NCI-H510A treated with DMSO at 0.1 percent for 48 hours (cell line): ENCODE measurements at places on chromosomes 2 and 18.

DNA sequence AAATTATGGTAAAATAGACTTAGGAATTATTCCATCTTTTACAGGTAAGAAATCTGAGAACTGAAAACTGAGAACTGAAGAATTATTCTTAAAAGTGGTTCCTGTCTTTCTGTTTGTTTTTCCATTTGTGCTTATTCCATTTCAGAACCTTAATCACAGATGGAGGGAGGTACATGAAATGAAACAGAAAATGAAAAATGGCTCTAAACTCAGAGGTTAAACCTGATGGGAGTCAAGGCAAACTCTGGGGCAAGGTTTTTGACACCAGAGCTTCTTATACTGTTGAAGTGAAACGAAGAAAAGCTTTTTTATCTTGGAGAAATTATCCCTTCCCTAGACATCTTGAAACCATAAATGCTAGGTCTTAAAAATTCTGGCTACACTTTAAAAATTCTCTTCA, 182.1 kb downstream of the ZNF804A start:
- DNase-seq: no peak

DNA sequence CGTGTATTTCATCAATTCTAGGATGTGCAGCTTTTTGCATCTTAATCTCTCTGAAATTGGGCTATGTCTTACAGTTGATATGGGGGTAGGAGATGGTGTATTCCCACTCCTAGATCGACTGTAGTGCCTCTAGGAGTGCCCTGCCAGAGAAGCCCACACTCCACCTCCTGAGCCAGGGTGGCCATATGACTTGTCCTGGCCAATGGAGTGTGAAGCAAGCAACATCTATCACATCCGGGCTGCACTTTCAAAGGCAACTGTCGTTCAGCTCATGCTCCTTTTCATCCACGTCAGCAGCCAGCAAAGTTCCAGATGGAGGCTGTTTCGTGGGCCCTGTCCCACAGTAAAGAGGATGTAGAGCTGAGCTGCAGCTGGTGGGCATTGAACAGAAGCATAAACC, 149.4 kb upstream of the SLC1A4 start:
- no peak for DNase-seq

- no peak for DNase-seq
Observed at GRCh38 chr2:230636684-230637271, 75.9 kb upstream of the CAB39 start.

DNA sequence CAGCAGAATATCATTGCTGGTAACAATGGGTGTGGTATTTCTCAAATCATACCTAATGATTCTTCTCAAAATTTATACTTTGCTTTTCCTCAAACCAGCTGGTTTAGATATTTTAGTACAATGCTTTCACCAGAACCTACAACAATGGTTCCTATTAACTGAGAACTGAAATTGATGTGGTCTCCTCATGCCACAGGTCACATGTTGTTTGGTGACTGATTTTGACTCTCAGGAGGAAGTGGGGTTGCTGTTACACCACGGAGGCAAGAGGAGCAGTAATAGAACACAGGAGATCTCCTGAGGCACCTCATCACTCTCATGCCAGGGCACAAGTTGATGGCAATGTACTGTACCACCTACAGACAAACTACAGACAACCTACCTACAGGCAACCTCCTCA, 3.0 kb upstream of the CEP68 start:
- no peak for DNase-seq

GRCh38 chr18:57942493-57942892, 101.5 kb upstream of the NEDD4L start:
- no peak for DNase-seq

DNA sequence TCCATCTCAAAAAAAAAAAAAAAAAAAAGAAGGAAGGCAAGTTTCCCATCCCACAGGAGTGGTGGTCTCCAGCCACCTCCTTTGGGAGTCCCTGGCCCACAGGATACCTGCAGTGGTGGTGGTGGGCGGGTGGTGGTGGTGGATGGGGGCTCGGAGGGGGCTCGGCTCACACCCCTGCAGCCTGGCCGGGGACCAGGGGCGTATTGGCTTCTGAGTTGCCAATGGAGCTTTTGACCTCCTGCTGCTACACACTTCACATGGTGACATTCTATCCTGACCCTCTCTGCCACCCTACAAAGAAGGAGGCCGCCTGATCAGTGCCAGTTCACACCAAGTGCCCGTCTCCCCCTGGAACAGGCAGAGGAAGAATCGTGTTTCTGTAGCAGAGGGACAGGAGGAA, 119.6 kb downstream of the NFATC1 start:
- DNase-seq: no peak

GRCh38 chr2:74739733-74740241, 85.7 kb downstream of the SEMA4F start:
- no peak for DNase-seq

DNA sequence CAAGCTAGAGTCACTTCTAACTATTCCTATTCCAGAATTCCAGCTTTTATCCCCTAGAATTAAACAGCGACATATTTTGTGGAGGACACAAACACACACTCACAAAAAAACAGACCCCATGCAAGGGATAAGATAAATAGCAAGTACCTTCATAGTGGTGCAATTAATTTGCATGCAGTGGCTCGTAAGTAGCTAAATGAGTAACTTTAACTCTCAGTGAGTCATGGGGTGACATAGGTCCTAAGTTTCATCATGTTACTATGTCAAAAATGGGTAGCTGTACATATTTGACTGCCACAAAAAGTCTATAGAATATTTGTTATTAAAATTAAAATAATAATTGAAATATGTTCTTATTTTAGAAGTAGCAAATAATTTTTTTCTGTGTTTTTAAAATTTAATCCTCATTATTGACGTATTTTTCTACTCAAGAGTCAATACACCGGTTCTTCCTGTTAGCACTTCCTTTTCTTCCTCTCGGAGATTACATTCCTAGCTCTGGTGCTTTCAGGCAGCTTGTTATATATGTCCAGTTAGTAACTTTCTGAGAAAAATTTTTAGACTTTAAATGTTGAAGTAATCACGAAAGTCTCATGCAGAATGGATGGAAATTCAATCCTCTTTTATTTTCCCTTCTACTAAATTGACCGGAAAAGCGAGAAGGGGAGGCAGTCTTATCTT, 247.0 kb downstream of the KCNH7 start:
- no peak for DNase-seq

- no peak for DNase-seq
Observed at GRCh38 chr2:174623106-174623637, 25.6 kb upstream of the WIPF1 start.

DNA sequence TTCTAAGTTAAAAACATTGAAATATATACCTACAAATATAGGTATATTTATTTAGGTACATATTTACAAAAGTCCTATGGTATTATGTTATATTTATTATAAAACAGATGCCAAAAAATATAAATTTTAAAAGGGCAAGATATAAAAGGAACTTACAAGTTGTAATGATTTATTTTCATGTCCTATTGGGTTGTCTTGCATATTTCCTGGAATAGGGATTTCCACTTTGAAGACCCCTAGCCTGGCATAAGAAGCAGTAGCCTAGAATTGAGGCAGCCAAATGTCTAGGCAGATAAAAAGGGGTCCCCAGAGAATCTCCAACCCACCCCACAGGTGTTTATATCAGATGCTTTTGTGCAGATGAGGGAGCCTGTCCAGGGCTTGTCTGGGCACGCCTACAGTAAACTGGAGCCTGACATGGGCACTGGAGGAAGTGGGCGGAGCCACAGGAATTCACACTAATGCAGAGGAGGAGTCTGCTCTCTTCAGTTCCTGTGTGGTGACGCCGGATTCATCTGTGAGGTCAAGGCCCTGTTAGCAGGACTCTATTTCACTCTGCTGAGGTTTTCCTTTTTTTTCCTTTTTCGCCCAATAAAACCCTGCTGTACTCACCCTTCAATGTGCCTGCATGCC, 1088.9 kb upstream of the PIK3C3 start:
- no peak for DNase-seq

DNA sequence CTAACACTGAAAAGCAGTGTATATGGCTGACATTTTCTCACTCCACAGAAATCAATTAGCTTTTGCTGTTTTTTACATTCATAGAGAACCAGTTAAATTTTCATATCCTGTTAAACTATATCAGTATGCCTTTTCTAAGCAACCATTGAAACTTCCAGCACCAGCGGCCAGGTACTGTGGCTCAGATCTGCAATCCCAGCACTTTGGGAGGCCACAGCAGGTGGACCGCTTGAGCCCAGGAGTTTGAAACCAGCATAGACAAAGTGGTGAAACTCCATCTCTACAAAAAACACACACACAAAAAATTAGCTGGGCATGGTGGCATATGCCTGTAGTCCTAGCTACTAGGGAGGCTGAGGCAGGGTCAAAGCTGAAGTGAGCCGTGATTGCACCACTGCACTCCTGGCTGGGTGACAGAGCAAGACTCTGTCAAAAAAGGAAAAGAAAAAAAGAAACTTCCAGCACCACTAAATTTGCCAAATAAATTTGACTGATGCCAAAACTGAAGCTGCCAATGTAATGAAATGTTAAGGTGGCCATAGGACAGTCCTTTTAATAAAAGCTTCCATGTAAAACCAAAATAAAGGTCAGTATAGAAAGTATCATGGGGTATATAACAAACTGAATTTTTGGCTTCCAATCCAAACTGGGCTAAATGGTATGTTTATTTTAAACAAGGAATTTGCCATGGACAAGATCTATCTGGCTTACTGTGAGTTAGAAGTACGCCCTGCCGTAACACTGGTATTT, 3.5 kb downstream of the SFT2D3 start:
- no peak for DNase-seq

- no peak for DNase-seq
Observed at GRCh38 chr2:196420143-196420542, 219.4 kb upstream of the CCDC150 start.
